ENCODE measurements at places on chromosomes 2 and 18.
A peak's percentile ranks its signal among the peaks of the same experiment; 100 is the strongest.

DNA sequence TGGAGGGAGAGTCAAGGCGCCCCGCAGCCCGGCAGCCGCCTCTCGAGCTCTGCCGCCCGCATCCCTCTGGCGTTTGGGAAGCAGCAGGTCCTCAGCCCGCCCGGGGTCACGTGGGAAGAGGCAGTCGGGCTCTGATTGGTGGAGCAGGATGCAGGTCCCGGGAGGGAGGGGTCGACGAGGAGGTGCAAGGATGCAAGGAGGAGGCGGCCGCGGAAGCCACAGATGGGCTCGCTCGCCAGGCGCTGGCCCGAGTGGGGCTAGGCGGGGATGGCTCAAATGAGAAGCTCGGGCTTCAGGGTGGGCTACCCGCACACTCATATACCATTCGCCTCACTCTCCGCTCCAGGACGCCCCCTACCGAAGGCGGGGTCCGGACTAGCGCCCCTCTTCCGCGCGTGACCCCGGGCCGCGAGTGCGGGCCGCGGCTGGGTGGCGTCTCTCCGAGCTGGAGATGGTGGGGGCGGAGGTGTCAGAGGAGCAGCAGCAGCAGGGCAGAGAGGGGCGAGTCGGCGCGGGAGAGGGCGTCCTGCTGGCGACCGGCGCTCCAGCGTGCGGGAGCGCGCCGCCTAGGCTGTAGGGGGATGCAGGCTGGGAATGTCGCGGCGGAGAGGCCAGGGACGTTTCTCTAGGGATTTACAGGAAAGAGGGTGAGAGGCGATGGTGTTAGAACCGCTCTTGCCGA is at the start of gene TMEFF2:
TMEFF2 (minus strand) TSS at position 68 of the 682 bp plus-strand sequence. CDS start 409 bp downstream, outside the sequence.
- peak; percentile 72 for DNase-seq

GRCh38 chr2:226639550-226639949 is 160.1 kb downstream of the IRS1 start:
- DNase-seq = no peak

- DNase-seq = no peak
Observed at GRCh38 chr2:60519231-60519863, 34.1 kb downstream of the BCL11A start.

- no peak for DNase-seq
Observed at GRCh38 chr18:8943900-8944870, 158.3 kb upstream of the NDUFV2 start.

- no peak for DNase-seq
Observed at GRCh38 chr2:47094511-47095142, 60.5 kb downstream of the STPG4 start.

- DNase-seq = no peak
Observed at GRCh38 chr18:12656938-12657683, 796 bp downstream of the SPIRE1 start.

DNA sequence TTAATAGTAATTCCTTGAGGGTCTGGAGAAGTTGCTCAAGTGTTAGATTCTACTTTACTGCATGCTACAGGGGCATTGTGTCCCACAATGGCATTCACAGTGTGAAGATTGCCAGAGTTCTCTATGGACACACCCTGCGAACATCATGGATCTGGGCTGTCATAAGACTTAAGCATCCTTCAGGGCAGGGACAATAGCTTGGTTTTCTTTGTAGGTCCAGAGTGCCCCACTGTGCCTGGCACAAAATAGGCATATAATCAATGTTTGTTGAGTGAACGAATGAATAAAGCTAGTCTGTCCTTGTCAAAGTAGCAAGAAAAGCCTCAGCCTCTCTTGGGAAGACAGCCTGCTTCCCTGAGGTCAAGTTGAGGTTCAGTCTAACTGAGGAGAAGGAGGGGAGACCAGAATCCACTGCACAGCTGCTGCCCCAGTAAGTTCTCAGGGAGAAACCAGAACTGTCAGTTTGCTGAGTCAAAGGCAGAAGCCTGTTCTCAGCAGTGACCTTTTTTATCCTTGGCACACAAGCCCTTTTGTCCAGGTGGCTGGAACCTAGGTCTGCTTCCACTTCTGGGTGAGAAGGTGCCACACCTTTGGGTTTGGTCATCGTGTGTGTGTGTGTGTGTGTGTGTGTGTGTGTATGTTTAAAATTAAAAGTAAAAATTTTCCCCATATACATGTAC is 15.0 kb downstream of the INPP4A start:
- no peak for DNase-seq

DNA sequence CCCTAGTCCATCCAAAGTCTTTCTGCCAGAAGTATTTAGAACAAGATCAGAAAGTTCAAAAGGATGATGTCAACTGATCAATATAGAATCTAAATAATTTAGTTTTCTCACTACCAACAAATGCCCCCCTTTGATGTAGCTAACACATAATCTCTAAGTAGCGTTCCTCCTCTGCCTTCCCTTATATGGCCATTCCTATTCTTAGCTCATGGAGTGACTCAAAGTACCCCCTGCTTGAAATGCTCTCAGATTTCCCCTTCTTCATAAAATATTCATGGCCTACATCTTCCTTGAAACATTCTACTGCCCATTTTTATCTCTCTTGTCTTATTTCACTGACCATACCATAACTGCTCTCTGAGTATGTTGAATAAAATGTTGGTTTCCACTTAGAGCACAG is 151.5 kb downstream of the UPP2 start:
- no peak for DNase-seq

DNA sequence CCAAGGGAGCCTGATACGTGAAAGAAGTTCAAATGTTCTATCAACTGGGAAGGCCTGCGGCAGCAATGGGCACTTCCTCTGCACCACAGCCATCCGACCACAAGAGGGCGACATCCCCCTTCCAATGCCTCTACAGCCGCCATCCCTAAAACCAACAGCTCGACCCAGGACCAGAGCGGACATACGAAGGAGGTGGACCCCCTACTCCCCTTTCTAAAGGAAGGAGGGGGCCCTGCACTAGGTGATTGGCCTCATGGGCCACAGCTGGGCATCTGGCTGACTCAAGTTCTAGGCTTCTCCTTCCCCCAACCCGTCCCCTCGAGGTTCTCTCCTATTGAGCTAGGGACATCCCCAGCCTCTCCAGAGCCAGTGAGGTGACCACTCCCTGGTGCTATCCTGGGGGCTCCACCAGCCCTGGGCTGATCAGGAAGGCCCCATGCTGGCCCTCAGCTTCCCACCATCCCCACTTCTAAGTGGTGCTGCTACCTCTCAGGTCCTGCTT is 217.2 kb downstream of the TNS1 start:
- peak; percentile 19 for DNase-seq

- no peak for DNase-seq
Observed at GRCh38 chr2:75862547-75862946, 151.8 kb upstream of the GCFC2 start.

DNA sequence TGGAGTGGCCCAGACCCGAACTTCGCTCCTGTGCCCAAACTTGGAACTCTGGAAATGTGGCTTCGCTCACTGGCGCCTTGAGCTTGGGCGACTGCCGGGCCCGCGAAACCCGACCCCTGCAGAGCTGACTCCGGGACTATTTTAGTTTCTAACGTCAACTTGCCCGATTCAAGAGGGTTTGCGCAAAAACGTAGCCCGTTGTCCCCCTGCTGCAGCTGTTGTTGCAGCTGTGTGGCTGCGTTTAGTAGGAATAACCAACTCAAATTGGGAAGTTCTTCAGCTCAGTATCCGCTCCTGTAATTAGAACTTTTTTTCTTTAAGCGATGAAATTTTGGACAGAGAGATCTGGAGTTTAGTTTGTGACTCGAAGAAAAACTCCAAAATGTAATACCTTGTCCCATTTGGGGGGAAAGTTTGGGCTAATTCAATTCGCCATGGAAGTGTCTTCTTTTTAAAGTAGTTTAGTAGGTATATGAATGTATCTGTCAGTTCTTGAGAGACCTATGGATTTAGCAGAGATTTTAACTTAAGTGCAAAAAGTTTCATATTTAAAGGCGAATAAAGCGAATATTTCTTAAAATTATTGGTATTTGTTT is 559 bp downstream of the MYL12A start:
- no peak for DNase-seq

GRCh38 chr2:110900191-110900590 is 167.8 kb downstream of the ACOXL start:
- no peak for DNase-seq

DNA sequence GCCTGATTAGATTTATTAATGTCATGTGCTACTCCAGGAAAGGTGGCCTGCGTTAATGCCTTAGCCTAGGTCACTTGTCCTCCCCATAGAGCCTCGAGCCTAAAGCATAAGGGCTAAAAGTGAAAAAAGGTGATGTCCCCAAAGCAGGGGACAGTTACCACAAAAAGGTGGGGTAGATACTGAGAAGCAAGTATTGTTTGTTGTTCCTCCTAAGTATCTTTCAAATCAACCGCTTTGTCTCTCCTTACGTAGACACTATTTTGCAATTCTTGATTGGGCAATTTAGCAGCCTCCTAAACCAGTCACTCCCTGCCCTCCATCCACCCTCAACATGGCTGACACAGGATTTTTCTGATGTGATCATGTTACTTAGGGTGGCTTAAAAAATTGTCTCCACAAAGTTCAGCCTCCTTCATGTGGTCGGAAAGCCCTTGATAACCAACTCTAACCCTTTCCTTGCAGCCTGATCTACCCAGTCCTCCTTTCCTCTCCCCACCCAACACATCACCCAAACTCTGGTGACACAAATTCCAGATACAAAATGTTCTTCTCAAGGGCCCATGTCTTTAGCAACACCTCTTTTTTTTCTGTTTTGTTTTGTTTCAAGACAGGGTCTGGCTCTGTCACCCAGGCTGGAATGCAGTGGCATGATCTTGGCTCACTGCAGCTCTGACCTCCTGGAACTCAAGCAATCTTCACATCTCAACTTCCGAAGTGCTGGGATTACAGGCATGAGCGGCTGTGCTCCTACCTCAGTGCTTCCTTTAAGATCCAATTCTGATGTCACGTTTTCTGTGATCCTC is 6.9 kb downstream of the INHA start:
- DNase-seq = no peak

DNA sequence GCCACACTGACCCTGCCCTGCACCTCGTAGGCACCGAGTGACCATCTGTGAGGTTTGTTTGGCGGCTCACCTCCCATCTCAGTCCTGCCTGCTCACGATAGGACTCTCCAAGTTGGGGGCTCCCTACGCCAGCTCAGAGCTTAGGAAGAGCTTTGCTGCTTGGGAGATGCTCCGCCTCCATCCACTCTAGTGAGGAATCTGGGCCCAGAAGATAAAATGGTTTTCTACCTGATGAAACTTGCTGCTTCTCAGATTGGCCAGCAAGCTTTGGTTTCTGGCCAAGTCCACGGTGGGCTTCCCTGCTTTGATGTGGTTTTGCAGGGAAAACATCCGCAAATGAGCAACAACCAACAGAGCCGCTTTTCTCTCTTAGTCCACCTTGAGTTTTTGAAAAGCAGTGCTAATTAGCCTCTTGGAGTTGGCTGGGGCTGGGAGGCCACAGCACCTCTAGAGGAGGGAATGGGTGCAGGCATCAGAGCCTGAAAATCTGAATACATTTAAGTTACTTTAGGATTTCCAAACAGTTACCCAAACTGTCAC is 42.2 kb downstream of the THNSL2 start:
- DNase-seq = no peak

GRCh38 chr2:191676790-191677645 is 918 bp upstream of the NABP1 start:
- DNase-seq = no peak

DNA sequence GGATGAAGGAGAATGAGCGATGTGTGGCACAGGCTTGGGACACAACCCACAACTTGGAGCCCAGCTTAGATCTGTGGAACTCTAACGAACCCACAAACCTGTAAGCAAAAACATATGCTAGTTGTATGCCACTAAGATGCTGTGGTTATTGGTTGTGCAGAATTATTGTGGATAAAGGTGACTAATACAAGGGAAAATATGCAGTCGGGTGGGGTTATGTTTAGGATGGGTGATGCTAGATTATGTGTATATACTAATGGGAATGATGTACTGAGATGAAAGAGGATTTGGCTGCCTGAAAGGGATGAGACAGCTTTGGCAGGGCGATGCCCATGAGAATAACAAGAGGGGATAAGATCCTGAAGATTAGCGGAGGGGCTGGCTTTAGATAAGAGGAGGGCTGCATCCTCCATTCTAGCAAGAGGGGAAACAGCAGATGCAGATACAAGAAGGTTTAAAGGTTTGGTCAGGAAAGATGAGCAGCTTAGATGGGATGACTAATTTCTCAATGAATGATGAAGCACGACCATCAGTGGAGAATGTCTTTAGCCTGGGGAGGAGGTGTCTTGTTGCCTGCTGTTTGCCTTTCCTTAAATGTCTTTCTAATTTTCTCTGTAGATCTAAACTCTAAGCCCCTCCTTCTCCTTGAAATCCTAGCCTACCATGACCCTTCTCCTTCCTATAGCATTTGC is 49.6 kb downstream of the GALNT14 start:
- DNase-seq = no peak

- DNase-seq = no peak
Observed at GRCh38 chr2:142786918-142787702, 90.4 kb upstream of the KYNU start.

DNA sequence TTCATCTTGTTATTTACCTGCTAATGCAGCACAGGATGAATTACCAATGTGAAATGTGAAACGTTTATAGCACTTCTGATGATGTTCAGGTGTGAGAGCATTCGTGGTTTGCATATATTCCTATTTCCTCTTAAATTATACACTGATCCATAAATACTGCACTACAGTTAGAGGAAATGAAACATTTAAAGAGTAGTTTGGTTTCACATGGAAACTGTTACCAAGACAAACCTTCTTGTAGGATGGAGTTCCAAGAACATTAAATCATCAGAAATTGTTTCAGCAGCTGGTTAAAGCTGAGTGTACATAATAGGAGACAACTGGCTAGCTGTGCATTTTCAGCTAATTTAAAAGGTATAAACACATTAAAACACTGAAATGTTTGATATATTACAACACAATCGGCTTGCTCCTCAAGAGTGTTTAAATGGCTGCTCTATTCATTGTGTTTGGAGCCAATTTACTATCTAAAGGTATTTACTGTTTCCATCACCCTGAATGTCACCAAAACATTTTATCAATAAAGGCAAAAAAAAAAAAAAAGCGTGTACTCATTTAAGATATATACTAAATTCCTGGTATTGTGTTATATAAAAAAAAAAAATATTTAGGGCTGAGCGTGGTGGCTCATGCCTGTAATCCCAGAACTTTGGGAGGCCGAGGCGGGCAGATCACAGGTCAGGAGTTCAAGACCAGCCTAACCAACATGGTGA is 100.6 kb downstream of the DYM start:
- DNase-seq = peak; percentile 40

GRCh38 chr18:26471826-26472225 is 76.5 kb downstream of the KCTD1 start:
- no peak for DNase-seq

DNA sequence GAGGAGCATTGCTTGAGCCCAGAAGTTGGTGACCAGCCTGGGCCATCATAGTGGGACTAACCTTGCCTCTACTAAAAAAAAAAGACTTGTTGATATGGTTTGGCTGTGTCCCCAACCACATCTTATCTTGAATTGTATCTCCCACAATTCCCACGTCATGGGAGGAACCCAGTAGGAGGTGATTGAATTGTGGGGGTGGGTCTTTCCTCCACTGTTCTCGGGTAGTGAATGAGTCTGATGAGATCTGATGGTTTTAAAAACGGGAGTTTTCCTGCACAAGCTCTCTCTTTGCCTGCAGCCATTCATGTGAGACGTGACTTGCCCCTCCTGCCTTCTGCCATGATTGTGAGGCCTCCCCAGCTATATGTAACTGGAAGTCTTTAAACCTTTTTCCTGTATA is 47.0 kb downstream of the PROC start:
- DNase-seq = no peak

Data from DMS153 (cell line).